ENCODE measurements at places on chromosomes 3 and 15.

DNA sequence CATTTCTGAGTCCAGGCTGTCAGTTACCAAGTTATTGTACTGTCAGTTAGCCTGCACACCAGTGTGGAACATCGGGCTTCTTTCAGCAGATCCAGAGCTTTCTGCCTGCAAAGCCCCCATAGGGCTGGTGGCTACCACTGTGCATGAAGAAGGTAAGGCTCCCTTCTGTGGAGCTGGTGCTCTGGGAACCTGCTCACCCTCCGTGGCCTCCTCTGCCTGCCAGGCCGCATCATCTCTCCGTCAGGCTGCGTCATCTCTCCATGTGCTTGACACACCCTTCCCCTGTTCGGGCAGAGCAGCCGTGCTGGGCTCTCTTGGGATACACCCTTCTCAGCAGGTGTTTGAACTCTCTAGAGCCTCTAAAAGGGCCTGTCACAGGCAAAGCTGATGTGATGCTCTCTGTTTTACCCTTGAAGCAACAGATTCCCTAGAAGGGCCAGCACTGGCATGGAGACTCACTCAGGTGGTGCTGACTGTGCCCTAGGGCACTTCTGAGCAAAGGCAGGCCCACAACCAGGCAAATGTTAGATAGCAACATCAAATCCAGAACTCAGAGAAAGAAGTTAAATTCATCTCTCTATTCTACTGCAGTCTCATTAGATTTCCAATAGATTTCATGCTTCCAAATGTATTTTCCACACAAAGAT is 261.1 kb downstream of the EPHB1 start:
- no peak for DNase-seq

GRCh38 chr3:77601823-77602415 is 562.0 kb downstream of the ROBO2 start:
- DNase-seq: no peak

DNA sequence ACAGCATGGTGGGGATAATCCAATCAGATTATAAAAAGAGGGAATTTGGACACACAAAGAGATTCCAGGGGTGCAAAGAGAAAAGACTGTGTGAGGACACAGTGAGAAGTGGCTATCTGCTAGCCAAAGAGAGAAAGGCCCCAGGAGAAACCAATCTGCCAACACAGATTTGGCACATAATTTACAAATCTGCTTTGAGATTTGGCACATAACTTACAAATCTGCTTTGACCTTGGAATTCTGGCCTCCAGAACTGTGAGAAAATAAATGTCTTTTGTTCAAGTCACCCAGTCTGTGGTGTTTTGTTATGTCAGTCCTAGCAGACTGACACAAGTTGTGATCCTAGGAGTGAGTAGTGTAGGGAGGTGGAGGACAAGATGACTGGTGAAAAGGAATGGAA is 3.5 kb upstream of the TM4SF18 start:
- DNase-seq: no peak

DNA sequence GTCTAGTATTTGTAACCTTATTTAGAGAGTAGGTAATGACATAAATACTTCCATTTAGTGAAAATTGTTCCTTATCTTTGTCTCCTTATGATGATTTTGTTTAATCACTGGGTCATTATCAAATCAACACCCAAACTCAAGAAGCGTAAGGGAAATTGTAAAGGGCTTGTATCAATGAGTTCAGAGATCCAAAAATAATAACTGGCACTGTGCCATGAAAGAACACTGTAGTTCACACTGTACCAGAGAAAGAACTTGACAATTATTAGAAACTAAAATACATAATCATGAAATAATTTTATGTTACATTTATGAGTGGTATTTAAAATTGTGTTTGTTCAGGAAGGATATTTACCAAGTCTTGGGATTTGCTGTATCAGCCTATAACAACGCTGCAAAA is 895.4 kb downstream of the FHIT start:
- no peak for DNase-seq

GRCh38 chr3:143119974-143120715 is 574 bp downstream of the CHST2 start:
- no peak for DNase-seq

GRCh38 chr3:6747017-6747416 is 113.9 kb upstream of the GRM7 start:
- no peak for DNase-seq

- no peak for DNase-seq
Observed at GRCh38 chr15:93209690-93210445, 120.9 kb upstream of the RGMA start.

- no peak for DNase-seq
Observed at GRCh38 chr15:31353931-31354330, 27.3 kb downstream of the KLF13 start.

DNA sequence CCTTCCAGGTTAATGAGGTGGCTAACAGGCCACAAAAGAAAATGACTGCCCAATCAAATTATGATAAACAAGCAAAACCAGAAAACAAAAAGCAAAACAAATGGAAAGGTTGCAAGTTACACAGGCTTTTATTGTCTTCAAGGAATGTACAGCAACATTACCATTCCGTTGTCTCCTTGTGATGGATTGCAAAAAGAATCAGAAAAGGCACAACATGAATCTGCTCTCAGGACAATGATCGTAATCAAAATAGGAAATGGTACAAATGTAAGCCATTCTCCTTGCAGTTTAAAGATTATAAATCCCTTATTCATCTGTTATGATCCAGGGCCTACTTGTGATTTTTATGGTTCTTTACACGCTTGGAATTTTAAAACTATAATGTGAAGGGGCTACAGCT is 125.8 kb downstream of the ECT2 start:
- no peak for DNase-seq

DNA sequence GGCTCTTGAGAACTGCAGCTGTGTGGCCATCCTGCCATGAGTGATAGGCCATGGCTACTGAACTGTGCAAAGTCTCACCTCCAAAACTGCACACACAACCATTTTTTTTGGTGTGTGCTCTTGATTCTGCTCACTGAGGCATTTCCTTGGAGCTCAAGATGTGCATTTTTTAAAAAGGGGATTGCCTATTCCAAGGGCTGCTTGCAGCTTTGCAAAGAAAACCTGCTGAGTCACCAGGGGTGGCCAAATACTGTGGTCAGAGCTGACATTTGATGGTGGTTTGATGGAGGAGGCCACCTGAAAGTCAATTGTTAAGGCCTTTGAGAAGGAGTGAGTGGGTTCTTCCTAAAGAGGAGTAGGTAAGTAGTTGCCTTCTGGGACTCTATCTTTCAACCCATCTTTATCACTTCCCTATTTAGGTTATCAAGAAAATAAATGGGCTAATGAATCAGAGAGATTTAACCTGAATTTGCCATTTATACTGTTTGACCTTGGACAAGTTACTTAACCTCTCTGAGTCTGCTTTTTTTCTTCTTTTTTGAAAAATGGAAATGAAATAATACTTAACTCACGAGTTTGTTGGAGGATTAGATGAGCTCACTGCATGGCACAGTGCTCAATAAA is 87.9 kb downstream of the CHST2 start:
- no peak for DNase-seq
